Uterus (tissue), 4 donors: ENCODE measurements at places on chromosomes 4 and X. TPM values are rescaled to one million over a fixed set of nuclear protein-coding genes. Genes with fewer than 3 reads are reported as not detected.

The GRPR gene
- 0.77 TPM for total RNA-seq

The CXorf49 gene
- total RNA-seq, result not detected

The KCTD8 gene
- total RNA-seq, result 3.9 TPM

The CFI gene
- 52.5 TPM for total RNA-seq

The MPP1 gene
- total RNA-seq, result 8.5 TPM

The ETDB gene
- not detected for total RNA-seq

The SULT1B1 gene
- 2.4 TPM for total RNA-seq

The WWC2 gene
- total RNA-seq, result 45.9 TPM

The LPAR4 gene
- not detected for total RNA-seq

The OPHN1 gene
- 27.7 TPM for total RNA-seq

The MEPE gene
- not detected for total RNA-seq

The GYPE gene
- total RNA-seq, result 0.46 TPM

The SLC39A8 gene
- total RNA-seq, result 9.4 TPM

The RASGEF1B gene
- 0.77 TPM for total RNA-seq

The MAGEA9B gene
- not detected for total RNA-seq

The SHROOM3 gene
- total RNA-seq, result 3.5 TPM

The MAGED4 gene
- total RNA-seq, result 15.9 TPM

GRCh38 chr4:19531906-19532848 lies 719.5 kb upstream of the SLIT2 start:
- no peak overlapping the region for H3K27ac ChIP-seq
- no peak overlapping the region for H3K4me3 ChIP-seq
- no peaks in the 10 kb centered on the region for H3K36me3 ChIP-seq
- H3K27me3 ChIP-seq, result no peaks in the 10 kb centered on the region

GRCh38 chr4:22268350-22269025 lies 247.4 kb downstream of the ADGRA3 start:
- DNase-seq, result no peak
- H3K27ac ChIP-seq, result no peak overlapping the region

GRCh38 chr4:26861434-26862186 lies 969 bp downstream of the STIM2 start:
- H3K27ac ChIP-seq, result peak overlapping the region; percentile 96
- no peaks in the 10 kb centered on the region for H3K27me3 ChIP-seq
- H3K36me3 ChIP-seq, result no peaks in the 10 kb centered on the region
- peaks cover 17% of the 10 kb centered on the region for H3K4me1 ChIP-seq

GRCh38 chr4:75345423-75345822 lies 168.8 kb downstream of the RCHY1 start:
- H3K27me3 ChIP-seq, result no peaks in the 10 kb centered on the region
- H3K36me3 ChIP-seq, result no peaks in the 10 kb centered on the region
- no peaks in the 10 kb centered on the region for H3K4me1 ChIP-seq
- no peak for DNase-seq

- no peak for DNase-seq
- no peaks in the 10 kb centered on the region for H3K4me1 ChIP-seq
- H3K4me3 ChIP-seq, result no peak overlapping the region
- no peaks in the 10 kb centered on the region for H3K36me3 ChIP-seq
- no peaks in the 10 kb centered on the region for H3K27me3 ChIP-seq
These were observed 8.4 kb upstream of the FHL1 start for GRCh38 chrX:136138939-136139338.

DNA sequence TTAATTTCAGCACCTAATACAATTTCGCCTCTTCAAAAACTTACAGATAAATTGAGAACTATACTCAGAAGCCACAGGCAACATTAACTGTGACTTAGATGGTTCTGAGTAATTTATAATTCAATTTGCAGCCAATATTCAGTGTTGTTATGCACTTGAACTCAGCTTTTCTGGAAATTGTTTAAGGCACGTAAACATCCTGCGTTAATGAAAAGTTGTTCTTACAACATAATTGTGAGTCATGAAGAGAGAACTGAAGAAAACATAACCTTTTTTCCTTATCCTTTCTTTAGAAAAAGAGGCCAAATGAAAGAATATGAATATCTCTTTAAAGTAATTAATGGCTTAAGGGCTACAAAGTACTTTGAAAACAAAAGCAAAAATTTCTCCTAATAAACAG lies 16.6 kb upstream of the H2AZ1 start:
- H3K27me3 ChIP-seq, result no peaks in the 10 kb centered on the region
- no peak overlapping the region for H3K4me3 ChIP-seq
- no peaks in the 10 kb centered on the region for H3K36me3 ChIP-seq
- H3K4me1 ChIP-seq, result no peaks in the 10 kb centered on the region
- no peak for DNase-seq

GRCh38 chr4:183499389-183499788 lies 5.5 kb upstream of the ING2 start:
- no peak overlapping the region for H3K27ac ChIP-seq
- H3K4me3 ChIP-seq, result no peak overlapping the region
- H3K36me3 ChIP-seq, result no peaks in the 10 kb centered on the region

DNA sequence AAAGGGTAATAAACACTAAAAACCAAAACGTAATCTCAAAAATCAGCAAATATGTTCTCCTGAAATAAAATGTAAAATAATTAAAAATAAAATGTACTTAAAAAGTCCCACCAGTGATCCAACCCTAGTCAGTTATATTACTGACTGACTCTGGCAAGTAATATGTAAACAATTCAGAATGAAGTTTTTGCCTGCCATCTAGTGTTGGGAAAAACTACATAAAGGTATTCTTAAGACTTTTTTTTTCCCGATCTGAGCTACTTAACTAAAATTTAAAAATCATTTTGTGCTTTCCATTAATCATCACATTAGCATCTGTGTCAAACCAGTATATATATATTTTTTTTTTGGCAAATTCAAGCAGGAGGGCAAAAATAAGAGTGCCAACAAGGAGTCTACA lies 24.0 kb downstream of the RCHY1 start:
- no peak overlapping the region for H3K4me3 ChIP-seq
- H3K27ac ChIP-seq, result no peak overlapping the region
- DNase-seq, result no peak
- no peaks in the 10 kb centered on the region for H3K27me3 ChIP-seq
- H3K4me1 ChIP-seq, result no peaks in the 10 kb centered on the region

GRCh38 chr4:121093261-121093660 lies 20.9 kb upstream of the NDNF start:
- no peaks in the 10 kb centered on the region for H3K36me3 ChIP-seq
- H3K27ac ChIP-seq, result no peak overlapping the region
- no peaks in the 10 kb centered on the region for H3K27me3 ChIP-seq
- H3K4me3 ChIP-seq, result no peak overlapping the region
- H3K4me1 ChIP-seq, result no peaks in the 10 kb centered on the region
- DNase-seq, result no peak

- no peak for DNase-seq
- H3K27ac ChIP-seq, result peak overlapping the region; percentile 6
- H3K27me3 ChIP-seq, result no peaks in the 10 kb centered on the region
- no peaks in the 10 kb centered on the region for H3K36me3 ChIP-seq
- H3K4me1 ChIP-seq, result peaks cover 2% of the 10 kb centered on the region
These were observed 174.0 kb upstream of the LDB2 start for GRCh38 chr4:17072483-17072882.

- no peaks in the 10 kb centered on the region for H3K4me1 ChIP-seq
- DNase-seq, result no peak
- H3K4me3 ChIP-seq, result no peak overlapping the region
- no peaks in the 10 kb centered on the region for H3K27me3 ChIP-seq
These were observed 115.1 kb downstream of the RBM47 start for GRCh38 chr4:40514497-40514951.

DNA sequence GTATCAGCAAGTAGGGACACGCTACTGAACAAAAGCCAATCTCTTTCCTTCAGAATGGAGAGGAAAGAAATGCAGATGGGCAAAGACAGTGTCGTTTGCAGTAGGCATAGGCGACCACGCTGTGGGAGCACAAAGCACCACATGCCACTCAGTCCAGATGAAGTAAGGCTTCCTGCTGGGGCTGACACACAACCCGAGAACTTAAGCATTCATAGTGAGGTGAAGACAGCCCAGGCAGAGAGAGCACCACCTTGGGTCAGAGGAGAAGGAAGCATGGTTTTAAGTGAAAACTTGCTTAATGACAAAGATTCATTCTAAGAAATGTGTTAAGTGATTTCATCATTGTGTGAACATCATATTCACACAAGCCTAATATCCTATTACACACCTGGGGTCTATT lies 238.8 kb downstream of the MGST2 start:
- H3K36me3 ChIP-seq, result no peaks in the 10 kb centered on the region
- H3K4me3 ChIP-seq, result no peak overlapping the region
- no peaks in the 10 kb centered on the region for H3K4me1 ChIP-seq
- no peaks in the 10 kb centered on the region for H3K27me3 ChIP-seq
- H3K27ac ChIP-seq, result no peak overlapping the region
- no peak for DNase-seq

- DNase-seq, result no peak
- H3K27ac ChIP-seq, result no peak overlapping the region
- no peaks in the 10 kb centered on the region for H3K4me1 ChIP-seq
- no peaks in the 10 kb centered on the region for H3K27me3 ChIP-seq
- no peak overlapping the region for H3K4me3 ChIP-seq
These were observed 44.3 kb upstream of the ARHGAP24 start for GRCh38 chr4:85430697-85431096.

GRCh38 chrX:40853816-40854123 lies 118.4 kb upstream of the MED14 start:
- no peak for DNase-seq
- no peaks in the 10 kb centered on the region for H3K36me3 ChIP-seq
- no peaks in the 10 kb centered on the region for H3K27me3 ChIP-seq
- no peaks in the 10 kb centered on the region for H3K4me1 ChIP-seq

DNA sequence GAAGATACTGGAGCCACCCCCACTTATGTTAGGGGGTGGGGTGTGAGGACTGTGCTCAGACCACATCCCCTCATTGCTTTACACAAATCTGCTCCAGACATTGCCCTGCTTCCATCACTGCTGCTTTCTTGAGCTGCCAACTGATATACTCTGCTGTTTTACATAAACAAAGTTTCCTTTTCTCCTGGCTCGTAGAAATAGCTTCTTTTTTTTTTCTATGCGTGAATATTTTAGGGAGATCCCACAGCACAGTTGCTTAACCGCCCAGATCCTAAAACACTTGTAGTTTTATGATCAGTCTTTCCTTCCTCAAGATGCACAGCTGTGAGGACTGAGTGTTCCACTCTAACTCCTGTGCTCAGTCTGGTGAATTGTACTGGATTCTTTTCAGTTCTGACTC lies 768.4 kb downstream of the PCDH18 start:
- H3K4me3 ChIP-seq, result no peak overlapping the region
- no peaks in the 10 kb centered on the region for H3K36me3 ChIP-seq
- no peak overlapping the region for H3K27ac ChIP-seq
- no peaks in the 10 kb centered on the region for H3K27me3 ChIP-seq

- H3K27me3 ChIP-seq, result no peaks in the 10 kb centered on the region
- no peak overlapping the region for H3K27ac ChIP-seq
- H3K36me3 ChIP-seq, result no peaks in the 10 kb centered on the region
- H3K4me1 ChIP-seq, result no peaks in the 10 kb centered on the region
- no peak for DNase-seq
These were observed 63.8 kb upstream of the TAPT1 start for GRCh38 chr4:16289897-16290554.

DNA sequence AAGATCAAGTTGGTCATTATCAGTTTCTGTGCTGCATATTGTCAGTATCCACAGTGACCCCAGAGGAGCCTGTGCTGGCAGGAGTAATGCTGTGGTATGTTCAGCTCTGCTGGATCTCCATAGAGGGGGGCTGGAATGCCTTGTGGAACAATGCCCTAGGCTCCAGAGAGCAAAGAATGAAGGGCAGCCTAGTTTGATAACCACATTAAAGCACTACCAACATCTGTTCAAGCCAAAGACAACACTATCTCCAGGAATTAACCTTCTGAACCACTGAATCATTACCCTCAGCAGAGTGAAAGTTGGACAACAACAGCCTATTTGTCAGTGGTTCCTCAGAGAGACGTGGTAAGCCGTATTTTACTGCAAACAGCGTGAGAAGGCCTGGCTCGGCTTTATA lies 192.3 kb upstream of the CXorf66 start:
- H3K4me1 ChIP-seq, result no peaks in the 10 kb centered on the region
- no peaks in the 10 kb centered on the region for H3K27me3 ChIP-seq

GRCh38 chr4:36399762-36400353 lies 118.4 kb downstream of the DTHD1 start:
- H3K4me3 ChIP-seq, result no peak overlapping the region
- no peaks in the 10 kb centered on the region for H3K27me3 ChIP-seq
- DNase-seq, result no peak

DNA sequence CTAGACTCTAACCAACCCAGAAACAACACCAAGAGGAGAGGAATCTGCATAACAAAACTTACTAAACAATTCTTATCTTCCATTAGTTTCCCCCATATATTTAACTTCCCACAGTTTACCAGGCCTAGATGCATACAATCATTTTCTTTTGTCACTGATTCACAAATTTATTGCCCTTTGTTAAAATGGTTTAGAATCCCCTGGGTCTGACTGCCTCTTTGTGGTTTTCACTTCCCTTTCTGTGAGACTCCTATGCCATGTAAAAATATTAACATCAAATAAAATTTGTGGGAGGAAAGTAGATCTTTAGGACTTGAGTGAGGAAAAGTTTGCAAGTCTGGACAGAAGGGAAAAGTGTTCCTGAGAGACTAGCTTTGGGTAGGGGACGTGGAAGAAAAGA lies 393.8 kb upstream of the CNKSR2 start:
- H3K27ac ChIP-seq, result no peak overlapping the region
- no peaks in the 10 kb centered on the region for H3K27me3 ChIP-seq
- no peaks in the 10 kb centered on the region for H3K4me1 ChIP-seq
- no peak for DNase-seq
- H3K36me3 ChIP-seq, result no peaks in the 10 kb centered on the region

DNA sequence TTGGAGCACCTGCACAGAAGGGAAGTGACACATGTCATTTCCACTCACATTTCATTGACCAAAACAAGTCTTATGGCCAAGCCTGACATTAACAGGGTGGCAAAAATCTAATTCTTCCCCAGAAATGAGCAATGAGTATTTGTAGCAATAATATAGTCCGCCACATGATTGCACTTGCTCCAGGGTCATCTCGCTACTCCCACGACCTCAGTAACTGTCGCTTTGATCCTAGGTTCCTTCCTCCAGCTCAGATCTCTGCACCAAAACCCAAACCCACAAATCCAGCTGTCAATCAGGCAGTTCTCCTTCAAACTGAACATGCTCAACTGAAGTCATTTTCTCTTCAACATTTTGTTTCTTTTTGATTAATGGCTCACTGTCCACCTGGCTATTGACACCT lies 25.2 kb upstream of the PTTG2 start:
- no peak for DNase-seq
- H3K27me3 ChIP-seq, result no peaks in the 10 kb centered on the region
- no peaks in the 10 kb centered on the region for H3K36me3 ChIP-seq
- no peak overlapping the region for H3K27ac ChIP-seq

DNA sequence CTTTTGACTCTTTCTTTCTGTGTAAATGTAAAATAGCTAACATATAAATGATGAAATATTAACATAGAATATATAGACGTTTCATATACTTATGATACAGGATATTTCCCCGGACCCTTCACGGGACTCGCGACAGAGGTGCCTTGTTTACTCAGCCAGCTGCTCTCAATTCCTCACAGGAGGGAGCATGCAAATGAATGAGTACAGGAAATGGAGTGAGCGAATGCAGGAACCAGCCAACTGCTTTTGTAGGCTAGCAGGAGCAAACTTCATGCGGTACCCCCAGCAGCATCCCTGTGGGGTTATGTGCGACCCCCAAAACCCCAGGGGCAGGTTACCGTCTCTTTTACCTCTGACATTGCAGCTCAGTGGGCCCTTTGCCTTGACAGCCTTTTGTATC lies 110.3 kb upstream of the PDHA2 start:
- no peaks in the 10 kb centered on the region for H3K27me3 ChIP-seq
- H3K4me1 ChIP-seq, result no peaks in the 10 kb centered on the region
- H3K36me3 ChIP-seq, result no peaks in the 10 kb centered on the region
- H3K27ac ChIP-seq, result no peak overlapping the region
